ENCODE measurements at places on chromosomes 7 and 10. TPM values are rescaled to one million over a fixed set of nuclear protein-coding genes. Genes with fewer than 3 reads are reported as not detected.

DNA sequence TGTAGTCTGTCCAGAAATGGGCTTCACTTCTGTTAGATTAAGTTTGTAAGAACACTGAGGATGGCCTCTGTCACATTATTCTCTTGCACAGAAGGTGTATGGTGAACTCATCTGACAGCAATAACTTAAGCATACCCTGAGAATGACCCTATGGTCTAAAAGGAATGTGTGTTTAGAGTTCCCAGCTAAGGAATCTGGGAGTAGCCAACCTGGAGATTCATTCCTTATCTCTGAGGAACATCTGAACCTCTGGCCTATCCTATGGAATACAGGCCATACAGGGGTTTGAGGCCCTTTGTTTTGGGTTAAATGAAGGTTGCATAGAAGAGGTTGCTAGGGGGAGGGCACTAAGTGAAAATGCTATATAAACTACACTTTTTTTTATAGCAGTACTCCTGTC, 41.4 kb downstream of the LAMB4 start:
- DNase-seq, result no peak

DNA sequence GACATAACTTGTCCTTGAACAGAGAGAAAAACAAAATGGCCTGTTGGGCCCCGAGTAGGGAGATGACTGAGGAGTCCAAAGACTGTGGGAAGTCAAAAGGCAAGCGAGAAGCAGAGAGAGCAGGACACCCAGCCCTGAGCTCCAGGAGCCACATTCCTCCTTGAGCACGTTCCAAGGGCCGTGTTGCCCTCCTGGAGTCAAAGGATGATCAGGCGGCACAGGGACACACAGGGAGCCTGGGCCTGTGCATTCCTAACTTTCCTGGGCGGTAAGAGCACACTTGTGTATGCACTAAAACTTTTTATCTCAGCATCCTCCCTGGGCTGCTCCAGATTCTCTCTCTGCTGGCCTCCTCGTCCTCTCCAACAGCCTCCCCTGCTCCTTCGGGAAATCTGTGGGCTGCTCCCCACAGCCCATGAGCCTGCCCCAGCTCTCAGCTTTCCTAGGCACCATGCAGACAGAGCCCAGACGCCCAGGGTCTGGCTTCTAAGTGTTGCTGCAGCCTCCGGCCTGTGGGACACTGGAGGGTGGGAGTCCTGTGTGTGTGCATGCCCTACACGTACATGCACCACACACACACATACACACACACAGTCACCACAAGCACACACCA, 281.8 kb downstream of the POU6F2 start:
- DNase-seq, result no peak

- DNase-seq, result no peak
Observed at GRCh38 chr7:70701477-70701876, 430.5 kb upstream of the GALNT17 start.

GRCh38 chr10:72318418-72319262, 36.1 kb downstream of the DNAJB12 start:
- no peak for DNase-seq

GRCh38 chr7:64551375-64552142, 11.3 kb downstream of the ZNF680 start:
- no peak for DNase-seq

DNA sequence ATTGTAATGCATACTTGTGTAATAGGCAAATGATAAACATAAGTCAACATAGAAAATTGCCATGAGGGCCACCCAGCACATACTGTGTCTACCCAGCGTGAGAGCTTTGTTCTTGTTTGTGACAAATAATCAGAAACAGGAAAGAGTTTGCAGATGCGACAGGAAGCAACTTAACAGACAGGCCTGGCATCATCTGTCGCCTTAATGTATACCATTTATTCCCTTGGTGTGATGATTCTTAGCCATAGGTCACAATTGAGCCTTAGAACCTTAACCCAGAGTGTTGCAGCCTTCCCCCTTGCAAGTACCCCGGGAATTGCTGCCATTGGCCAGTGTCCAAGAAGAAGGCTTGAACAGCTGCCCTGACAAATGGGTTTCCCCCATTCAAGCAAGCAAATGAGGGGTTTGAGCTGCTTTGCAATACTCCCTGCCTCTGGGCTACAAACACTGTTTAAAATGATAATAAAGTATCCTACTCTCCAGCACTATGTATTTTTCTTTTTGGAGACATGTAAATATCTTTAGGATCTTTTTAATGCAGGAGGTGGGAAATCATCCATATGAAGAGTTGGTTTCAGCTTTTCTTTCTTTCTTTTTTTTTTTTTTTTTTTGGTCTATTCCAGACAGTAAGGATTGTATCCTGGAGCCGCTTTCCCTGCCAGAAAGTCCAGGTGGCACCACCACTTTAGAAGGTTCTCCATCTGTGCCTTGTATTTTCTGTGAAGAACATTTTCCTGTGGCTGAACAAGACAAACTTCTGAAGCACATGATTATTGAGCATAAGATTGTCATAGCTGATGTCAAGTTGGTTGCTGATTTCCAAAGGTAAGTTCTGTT, 80.0 kb downstream of the ZNF277 start:
- DNase-seq, result no peak

- DNase-seq, result no peak
Observed at GRCh38 chr10:14731875-14732512, 42.7 kb downstream of the FAM107B start.

DNA sequence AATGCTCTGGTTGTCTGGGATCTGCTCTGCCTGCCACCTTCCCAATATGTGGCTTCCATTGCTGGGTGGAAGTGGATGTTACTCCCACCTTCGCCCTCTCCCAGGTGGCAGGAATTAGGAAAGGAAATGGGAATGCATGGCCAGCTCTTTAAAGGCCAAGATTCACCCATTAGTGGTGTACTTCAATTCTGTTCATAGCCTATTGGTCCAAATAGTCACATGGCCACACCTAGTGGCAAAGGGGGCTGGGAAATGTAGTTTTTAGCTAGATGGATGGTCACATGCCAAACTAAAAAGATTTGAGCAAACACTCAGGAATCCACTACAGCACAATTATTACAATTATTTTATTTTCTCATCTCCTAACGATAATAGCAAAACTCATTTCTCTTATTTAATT, 135.1 kb downstream of the NPY start:
- no peak for DNase-seq

- DNase-seq, result no peak
Observed at GRCh38 chr10:72277996-72278667, 4.4 kb downstream of the DDIT4 start.

- no peak for DNase-seq
Observed at GRCh38 chr7:25897261-25897782, 254.7 kb upstream of the NFE2L3 start.

DNA sequence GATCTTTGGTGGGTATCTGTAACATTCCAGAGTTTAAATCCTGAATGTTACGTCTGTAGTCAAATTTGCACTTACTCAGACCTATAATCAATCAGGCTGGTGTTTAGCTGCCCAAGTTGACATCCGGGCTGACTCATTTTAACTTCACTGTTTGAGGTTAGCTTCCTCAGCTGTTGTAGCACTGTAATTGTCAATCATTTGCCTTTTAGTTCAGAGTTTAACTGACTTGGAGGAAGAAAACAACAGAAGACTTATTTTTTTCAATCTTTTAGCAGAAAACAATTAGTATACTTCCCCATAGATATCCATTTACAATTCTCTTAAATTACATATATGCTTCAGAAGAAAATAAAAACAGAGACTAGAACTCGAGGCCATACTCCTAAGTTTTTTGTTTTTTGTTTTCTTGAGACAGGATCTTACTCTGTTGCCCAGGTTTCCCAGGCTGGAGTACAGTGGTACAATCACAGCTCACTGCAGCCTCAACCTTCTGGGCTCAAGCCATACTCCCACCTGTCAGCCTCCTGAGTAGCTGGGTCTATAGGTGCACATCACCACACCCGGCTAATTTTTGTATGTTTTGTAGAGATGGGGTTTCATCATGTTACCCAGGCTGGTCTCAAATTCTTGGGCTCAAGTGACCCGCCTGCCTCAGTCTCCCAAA, 38.5 kb upstream of the LRRC17 start:
- DNase-seq, result no peak

GRCh38 chr10:120483651-120484301, 26.7 kb downstream of the PLPP4 start:
- DNase-seq, result no peak

- no peak for DNase-seq
Observed at GRCh38 chr7:132102942-132103341, 473.3 kb downstream of the PLXNA4 start.

DNA sequence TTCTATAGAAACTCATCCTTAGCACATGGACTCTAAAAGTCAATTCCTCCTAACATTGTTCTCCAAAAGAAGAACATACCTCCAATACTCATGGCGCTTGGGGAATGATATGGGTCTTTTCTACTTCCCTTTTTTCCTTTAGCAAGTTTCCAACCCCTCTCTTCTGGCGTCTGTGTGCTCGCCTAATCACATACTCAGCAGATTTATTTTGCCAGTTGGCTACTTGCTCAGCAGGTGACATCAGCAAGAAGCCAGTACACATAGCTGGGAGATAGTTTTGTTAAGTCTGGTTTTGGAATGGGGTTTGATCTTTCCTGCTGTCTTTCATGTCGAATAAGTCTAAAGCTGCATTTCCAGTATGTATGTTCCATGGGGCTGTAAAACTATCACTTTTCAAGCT, 193.8 kb downstream of the POM121L12 start:
- no peak for DNase-seq

DNA sequence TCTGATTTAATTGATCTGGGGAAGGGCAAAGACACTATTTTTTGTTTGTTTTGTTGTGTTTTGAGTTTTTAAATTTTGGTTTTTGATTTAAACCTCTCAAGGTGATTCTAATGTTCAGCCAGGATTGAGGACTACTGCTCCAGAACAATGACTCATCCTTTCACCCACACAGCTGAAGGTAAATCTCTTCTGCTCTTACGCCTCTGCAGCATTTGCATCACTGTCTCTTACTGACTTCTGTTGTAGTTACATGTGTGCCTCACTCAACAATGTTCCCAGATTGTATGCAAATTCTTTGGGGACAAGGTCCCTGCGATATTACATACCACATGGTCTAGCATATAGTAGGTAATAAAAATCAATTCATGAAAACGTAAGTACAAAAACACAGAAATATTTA, 467.5 kb upstream of the LRRN3 start:
- no peak for DNase-seq

Gene LIPM
- not detected for total RNA-seq

Gene MTURN
- total RNA-seq, result 43.8 TPM

Gene CYP3A7
- not detected for total RNA-seq

Gene WNT16
- total RNA-seq, result 0.12 TPM

Gene CLDN4
- 240 TPM for total RNA-seq

Gene SLC26A5
- total RNA-seq, result not detected

Gene LHFPL3
- 0.34 TPM for total RNA-seq
